Mammary epithelial cell (primary cell): ENCODE measurements at places on chromosomes 1 and 21.

- no peak for DNase-seq
These were observed 42.8 kb downstream of the DPH5 start for GRCh38 chr1:100982793-100983192.

GRCh38 chr1:224763126-224763775 is 147.1 kb downstream of the CNIH3 start:
- no peak for DNase-seq

- DNase-seq = peak; percentile 89
These were observed 10.1 kb downstream of the EPHA2 start for GRCh38 chr1:16145662-16146278.

- no peak for DNase-seq
These were observed 458.9 kb downstream of the NCAM2 start for GRCh38 chr21:21457077-21457476.

GRCh38 chr1:168923521-168924136 is 182.9 kb upstream of the ATP1B1 start:
- DNase-seq = no peak

GRCh38 chr1:201139756-201140155 is 12.8 kb upstream of the ASCL5 start:
- no peak for DNase-seq

DNA sequence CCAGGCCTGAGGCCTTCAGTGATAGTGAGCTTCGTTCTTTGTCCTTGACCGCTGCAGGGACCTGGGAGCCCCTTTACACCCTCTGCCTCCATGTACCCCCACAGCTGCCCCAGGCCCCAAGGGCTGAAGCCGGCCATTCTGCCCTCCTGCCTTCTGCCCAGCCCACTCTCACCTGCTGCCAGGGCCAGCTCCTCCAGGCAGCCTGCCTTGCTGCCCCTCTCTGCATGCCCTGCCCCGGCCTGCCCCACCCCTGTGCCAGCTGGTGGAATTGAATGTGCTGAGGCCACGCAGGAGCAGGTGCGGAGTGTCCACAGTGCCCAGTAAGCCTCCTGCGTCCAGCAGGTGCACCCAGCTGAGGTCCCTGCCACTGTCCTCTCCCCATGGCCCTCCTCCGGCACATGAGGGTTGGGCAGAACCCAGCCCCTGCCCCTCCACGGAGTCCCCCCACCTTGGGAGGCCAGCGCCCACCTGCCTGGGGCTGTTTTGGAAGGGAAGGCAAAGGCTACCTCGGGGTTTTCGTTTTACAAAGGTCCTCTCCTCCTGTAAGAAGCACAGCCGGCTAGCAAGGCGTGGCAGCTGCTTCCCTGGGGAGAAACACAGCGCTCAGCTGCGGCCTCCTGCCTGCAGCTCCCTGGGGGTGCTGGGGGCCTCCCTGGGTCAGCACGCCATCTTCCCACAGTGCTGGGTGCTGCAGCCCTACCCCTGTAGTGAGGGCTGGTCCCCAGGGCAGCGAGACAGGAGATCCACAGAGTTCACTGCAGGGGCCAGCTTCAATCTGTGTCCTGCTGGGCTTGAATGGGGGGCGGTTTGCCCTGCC is 21.0 kb downstream of the MMEL1 start:
- no peak for DNase-seq

DNA sequence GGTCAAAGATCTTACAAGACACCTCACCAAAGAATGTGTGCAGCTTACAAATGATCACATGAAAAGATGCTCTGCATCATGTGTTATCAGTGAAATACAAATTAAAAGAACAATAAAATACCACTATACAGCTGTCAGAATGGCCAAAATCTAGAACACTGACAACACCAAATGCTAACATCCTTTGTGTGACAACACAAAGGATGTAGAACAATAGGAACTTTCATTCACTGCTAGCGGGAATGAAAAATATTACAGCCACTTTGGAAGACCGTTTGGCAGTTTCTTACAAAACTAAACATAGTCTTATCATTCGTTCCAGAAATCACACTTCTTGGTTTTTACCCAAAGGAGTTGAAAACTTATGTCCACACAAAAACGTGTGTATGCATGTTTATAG is 20.6 kb upstream of the SELP start:
- no peak for DNase-seq

GRCh38 chr1:71829346-71829745 is 453.0 kb downstream of the NEGR1 start:
- no peak for DNase-seq
